ENCODE measurements at places on chromosomes 3 and 15. TPM values are rescaled to one million over a fixed set of nuclear protein-coding genes. Genes with fewer than 3 reads are reported as not detected.

DNA sequence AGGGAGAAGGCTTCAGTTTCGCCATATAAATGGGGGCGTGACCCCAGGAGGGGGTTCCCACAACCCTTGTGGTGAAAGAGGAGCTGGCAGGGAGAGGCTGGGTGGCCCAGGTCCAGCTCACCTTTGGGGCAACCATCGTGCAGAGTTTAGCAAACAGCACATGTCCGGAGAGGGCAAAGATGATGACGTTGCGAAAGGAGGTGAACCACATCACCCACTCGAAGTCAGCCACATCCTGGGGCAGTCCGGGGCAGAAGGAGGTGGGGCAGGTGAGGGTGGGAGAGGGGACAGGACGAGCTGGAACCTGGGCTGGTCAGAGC is 3.7 kb downstream of the HHATL start:
- DNase-seq, result no peak

DNA sequence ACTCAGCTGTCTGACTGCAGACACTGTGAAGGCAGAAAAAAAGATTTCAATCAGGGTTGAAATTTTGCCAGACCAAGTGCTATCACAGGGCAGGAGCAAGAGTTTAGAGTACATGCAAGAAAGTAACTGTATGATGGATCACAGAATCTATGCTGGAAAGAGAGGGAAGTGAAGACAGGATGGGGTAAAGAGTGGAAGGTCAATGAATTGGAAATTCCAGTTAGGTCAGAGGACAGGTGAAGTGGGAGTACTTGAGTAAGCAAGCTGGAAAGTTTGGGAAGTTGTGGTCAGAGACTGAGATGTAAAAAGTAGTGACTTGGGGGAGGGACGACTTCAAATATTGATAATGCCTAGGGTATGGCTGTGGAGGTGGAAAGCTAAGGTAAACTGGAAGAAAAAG is 7.2 kb downstream of the SPG11 start:
- no peak for DNase-seq

The RHCG gene
- total RNA-seq, result not detected

DNA sequence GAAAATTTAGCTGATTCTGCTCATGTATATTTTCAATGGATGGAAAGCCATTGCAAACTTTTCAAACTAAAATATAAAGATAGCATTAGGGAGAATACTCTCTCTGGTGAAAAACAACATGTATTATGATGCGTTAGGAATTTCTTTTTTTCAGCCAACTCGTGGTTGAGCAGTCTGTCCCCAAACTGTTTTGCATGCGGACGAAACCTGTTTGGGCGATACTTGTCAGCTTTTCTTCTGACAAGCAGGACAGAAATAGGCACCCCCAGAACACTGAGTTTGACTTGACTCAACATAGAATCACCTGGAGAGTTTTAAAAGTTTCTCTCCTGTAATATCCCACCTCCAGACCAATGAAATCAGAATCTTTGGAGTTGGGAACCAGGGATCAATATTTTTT is 417.5 kb upstream of the TPRG1 start:
- DNase-seq, result no peak

The ARNT2 gene
- 8.0 TPM for total RNA-seq

The FAM3D gene
- not detected for total RNA-seq

The FXR1 gene
- total RNA-seq, result 141 TPM

The LRRN1 gene
- total RNA-seq, result not detected

The GRK7 gene
- not detected for total RNA-seq

GRCh38 chr15:101651554-101652097 is 555 bp downstream of the TM2D3 start:
- no peak for DNase-seq

The MST1R gene
- total RNA-seq, result not detected

GRCh38 chr3:128360705-128361271 is 105.9 kb downstream of the DNAJB8 start:
- no peak for DNase-seq

DNA sequence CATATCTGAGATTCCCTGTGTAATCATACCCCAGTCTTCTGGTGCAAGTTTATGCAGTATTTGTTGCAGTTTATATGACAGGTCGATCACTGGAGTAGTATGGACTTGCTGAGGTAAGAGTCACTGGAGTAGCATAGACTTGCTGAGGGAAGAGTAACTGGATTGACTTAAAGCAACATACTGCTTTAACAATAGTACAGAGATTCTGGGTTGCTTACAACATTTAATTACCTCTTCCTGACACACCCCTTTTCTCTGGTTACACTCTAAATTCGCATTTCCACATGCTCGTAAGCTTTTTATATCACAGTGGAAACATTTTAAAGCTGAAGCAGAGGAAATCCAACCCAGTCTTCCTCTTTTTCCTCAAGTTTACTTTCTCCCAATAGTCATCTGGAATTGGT is 11.8 kb downstream of the AAGAB start:
- no peak for DNase-seq

- peak; percentile 54 for DNase-seq
Observed at GRCh38 chr15:81410318-81410753, 36.3 kb upstream of the TMC3 start.

- DNase-seq, result no peak
Observed at GRCh38 chr3:130572769-130573168, 55.8 kb downstream of the COL6A6 start.

DNA sequence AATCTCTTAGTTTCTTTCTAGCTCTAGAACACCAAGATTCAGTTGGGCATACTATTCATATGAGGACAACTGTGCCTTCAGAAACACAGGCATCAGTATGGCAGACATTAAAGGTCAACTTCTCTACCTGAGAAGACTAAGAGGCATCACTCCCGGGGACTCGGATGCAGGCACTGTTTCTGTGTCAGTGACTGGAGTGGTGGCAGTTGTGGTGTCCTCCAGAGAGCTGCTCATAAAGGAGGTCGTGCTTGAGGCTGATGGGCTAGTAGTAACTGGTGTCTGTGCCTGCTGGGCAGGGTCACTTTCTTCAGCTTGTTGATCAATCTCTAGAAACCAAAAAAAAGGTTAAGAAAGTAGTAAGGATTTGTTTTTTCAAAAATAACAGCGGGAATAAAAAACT is 75.2 kb downstream of the FBXL22 start:
- no peak for DNase-seq

- no peak for DNase-seq
Observed at GRCh38 chr3:143241481-143241951, 121.9 kb downstream of the CHST2 start.

DNA sequence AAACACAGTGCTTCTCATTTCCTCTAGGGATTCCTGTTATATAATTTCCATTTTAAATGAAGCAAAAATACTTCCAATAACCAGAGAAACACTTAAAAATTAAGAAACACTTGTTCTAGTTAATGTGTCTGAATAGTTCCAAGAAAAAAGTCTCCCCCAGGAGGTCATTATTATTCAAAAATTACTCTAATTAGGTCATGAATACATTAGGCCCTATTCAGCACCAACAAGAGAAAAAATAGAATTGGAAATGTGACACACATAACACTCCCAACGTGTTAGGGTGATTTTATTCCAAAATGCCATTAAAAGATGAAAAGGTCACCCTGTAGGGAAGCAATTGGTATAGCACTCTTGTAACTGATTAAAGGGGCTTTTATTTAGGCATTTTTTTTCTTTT is 382.1 kb downstream of the TUSC7 start:
- no peak for DNase-seq

The PLSCR5 gene
- total RNA-seq, result not detected

DNA sequence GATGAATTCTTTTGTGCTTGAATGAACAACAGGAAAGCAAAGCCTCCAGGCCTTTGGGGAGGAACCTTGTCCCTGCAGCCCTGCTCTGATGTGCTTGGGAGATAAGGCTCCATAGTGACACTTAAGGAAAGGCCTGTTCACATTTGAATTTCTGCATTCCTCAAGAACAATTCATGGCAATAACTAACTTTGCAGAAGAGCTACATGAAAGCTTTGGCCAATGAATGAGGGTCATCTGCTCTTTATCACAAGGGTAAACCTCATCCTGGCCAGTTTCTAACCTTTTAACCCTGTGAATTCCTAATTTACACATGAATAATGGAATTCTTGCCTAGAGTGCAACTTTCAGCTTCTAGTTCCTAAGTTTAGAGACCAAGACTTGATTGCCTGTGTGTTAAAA is 5.6 kb downstream of the PRTG start:
- DNase-seq, result no peak

The WNT5A gene
- total RNA-seq, result 109 TPM

DNA sequence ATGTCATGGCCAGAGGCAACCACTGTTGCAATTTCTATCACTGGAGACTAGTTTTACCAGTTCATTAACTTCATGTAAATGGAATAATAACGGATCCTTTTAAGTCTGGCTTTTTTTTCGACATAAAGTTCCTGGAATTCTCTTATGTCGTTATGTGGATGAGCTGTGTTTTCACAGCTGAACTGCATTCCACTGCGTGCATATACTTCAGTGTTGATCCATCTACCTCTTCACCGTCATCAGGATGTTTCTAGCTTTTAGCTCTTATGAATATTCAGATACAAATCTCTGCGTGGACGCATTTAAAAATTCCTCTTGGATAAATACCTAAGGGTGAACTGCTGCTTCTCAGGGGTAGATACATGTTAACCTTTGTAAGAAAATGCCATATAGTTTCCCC is 15.6 kb upstream of the CYFIP1 start:
- DNase-seq, result no peak

- DNase-seq, result peak; percentile 66
Observed at GRCh38 chr3:149936812-149937230, 33.9 kb downstream of the PFN2 start.

DNA sequence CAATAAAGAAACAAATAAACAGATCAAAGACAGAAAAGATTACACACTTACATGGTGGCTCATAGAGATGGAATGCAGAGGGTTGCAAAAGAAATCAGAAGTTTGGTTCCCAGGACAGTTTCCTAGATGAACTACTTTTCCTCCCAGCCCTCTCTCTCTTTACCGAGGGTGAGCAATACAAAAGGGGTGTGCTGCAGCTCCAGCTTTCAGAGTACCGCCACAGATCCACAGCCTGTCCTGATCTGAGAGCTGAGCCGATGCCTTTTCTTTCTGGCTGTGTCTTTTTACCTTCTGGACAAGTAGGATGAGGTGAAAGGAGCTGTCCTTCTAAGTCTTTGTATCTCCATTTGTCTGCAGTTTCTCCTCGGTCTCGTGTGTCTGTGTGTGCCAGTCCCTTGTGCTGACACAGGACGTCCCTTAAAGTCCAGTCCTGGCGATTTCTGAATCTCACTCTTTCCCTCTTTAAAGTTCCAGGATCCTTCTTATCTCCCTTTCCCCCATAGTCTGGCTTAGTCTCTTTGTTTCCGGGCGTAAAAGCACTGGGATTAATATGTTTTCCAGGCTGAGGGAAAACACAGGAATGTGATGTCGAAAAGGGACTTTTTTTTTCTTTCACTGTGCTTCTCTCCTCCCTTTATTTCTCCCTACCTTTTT is 540 bp downstream of the CCDC80 start:
- DNase-seq, result peak; percentile 71

The SLC12A6 gene
- total RNA-seq, result 4.3 TPM

- DNase-seq, result no peak
Observed at GRCh38 chr15:42986693-42987342, 66.2 kb upstream of the TTBK2 start.

GRCh38 chr3:74862476-74862875 is 248.0 kb upstream of the CNTN3 start:
- no peak for DNase-seq

DNA sequence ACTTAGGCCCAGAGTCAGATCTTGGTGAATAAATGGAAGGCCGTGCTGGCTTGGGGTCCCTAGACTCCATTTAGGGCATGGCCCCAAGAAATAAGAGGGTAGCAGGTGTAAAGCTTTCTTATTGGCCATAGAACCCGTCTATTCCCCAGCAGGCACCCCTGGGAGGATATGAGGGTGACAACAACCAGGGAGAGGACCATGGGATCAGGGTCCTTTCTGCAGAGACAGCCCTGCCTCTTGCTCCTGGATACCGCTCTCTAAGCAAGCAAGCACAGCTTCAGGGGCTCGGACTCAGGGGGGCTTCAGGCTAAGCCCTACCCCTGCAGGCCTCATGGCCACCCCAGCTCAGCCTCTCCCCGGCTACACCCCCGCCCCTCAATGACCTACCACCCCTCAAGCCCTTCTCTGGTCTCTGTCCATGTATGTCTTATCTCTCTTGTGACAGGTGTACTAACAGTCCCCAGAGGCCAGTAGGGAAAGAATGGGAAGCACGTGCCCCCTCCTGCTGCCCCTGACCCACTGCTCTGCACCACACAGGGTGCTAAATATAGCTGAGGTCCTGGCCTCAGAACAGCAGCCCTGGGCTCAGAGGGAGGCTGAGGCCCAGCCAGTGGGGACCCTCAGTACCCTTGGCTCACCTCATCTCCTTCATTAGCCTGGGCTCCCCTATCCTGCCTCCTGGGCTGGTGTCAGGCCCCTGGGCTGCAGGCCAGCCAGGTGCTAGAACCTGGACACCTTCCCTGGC is 1.9 kb downstream of the XIRP1 start:
- DNase-seq, result no peak

The SLC9A9 gene
- not detected for total RNA-seq

DNA sequence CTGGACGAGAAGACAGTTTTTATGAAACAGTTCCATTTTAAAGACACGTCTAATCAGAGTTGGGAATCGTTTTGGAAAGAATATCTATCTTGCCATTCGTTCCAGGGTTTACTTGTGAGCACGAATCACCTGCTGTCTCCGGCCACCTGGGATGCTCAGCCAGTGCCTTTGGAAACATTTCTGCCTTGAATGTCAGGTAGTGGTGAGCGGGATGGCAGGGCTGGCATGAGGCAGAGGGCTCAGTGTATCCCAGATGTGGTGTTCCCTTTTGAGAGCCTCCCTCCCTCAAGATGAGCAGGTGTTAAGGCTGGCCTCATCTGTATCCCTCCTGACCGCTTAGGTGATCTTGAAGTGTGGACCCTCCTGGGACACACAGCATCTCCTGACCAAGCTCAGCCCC is 47.9 kb upstream of the PLXNA1 start:
- DNase-seq, result no peak

The CPEB1 gene
- total RNA-seq, result 5.2 TPM

GRCh38 chr3:127911421-127911931 is 3.6 kb upstream of the KBTBD12 start:
- DNase-seq, result no peak

The RTP3 gene
- total RNA-seq, result not detected

- no peak for DNase-seq
Observed at GRCh38 chr3:134375582-134376384, 1.5 kb upstream of the AMOTL2 start.

The ZIC4 gene
- 0.17 TPM for total RNA-seq

DNA sequence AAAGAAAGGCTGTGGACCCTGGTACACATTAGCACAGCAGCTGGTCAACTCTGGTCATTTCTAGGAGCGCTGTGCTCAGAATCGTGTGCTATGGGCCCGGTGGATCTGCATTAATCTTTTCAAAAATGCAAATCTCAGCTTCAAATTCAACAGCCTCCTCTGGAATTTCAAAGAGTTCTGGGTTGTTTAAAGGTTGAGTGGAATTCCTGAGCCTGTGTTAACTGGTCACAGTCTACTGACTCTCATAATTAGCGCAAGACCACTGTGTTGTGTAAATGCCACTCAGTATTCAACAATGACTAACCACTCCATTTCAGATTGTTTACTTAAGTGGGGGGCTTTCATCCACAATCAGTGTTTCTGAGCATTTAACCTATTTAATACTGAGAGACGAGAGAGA is 2.7 kb upstream of the ARNT2 start:
- DNase-seq, result peak; percentile 53

The MUC20 gene
- total RNA-seq, result not detected
